NK-92 treated with Interleukin-12 subunit alpha and Interleukin-12 subunit beta, amount 100 ng/mL, for 24 hours (cell line): ENCODE measurements at places on chromosomes 6 and 20.

GRCh38 chr20:461254-462198 is 807 bp downstream of the TBC1D20 start:
- DNase-seq = peak; percentile 55

GRCh38 chr6:168655462-168656152 is 214.6 kb downstream of the SMOC2 start:
- DNase-seq = no peak

DNA sequence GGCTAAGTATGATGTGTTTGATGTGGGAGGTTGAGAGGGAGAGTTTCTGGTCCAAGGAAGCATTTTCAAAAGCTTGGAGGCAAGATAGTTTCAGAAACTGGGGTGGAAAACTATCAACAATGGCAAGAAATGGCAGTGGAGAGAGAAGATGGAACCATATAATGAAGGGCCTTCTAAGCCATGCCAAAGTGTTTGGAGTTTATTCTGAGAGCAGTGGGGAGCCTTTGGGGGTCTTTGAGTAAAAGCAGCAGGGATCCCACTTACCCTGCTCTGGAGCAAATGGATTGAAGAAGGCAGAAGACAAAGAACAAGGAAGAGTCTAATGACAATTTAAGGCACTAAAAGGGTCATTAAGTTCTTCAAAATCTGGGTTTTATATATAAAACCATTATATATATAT is 538.9 kb downstream of the UTRN start:
- DNase-seq = no peak

DNA sequence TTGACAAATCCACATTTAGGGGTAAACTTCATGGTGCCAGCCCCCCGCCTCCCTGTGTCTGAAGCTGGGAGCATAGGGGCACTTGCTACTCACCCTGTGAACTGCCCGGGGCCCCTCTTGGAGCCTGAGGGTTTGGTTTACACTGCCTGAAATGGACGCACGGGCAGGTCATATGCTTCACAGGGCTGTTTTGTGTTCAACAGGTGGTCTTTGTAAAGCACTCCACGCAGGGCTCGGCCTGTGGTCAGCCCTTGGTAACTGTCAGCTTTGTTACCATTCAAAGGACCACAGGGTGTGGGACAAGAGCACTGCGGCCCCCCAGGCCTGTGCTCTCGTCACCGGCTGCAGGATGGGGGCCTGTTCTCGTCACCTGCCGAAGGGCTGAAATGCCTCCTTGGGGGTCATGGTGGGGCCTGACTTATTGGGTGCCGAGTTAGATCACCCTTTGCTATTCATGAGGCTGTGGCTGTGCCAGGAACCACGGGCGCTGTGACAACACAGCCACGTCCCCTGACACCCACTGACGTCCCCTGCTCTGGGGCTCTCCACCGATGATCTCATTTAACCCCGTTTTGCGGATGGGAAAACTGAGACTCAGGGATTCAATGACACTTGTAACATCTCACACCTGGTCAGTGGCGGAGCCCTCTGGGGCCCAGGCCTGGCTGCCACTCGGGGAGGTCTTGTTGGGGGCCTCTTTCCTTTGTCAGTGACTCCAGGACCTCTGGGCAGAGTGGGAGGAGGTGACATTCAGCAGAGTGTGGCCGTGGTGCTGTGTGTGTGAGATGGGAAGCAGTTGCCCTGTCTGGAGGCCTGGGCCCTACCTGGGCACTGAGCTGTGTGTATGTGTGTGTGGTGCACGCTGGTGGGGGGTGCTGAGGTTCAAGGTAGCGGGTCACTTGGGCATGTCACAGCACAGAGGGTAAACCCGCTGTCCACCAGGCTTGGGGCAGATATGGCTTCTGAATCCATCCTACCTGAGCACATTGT is 24.9 kb downstream of the ZBP1 start:
- DNase-seq = no peak

- no peak for DNase-seq
These were observed 516 bp downstream of the LRRC1 start for GRCh38 chr6:53795340-53795701.

DNA sequence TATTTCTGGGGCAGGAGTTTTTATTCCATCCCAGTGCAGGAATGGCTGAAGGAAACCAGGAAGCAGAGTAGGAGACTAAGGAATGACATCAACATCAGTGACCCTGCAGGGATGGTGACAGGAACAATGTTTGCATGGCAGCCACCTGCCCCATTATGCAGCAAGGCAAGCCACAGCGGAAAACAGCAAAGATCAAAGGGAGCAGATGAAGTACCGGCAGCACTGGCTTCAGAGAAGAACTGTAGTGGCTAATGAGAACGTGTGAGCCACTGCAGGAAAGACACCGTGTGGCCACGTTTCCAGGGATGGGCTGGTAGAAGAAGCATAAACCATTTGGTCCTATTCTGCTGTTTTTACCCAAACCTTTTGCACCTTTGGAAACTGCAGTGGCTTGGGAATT is 52.9 kb upstream of the TAB2 start:
- DNase-seq = no peak

DNA sequence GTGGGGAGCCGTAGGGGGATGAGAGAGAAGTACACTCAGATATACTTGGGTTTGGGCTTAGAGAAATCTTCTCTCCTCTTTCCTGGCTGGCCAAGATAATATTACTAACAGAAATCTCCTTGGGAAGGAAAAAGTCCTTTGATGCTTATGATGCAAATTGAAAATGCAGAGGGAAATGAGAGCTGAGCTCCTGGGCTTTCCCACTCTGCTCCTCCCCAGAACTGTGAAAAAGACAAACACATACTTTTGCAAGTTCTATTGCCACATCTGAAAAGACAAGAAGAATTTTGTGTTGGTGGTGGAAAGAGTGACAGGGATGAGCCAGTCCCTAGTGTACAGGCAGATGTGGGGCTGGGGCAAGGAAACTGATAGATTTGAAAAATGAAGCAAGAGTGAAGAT is 185.9 kb downstream of the ANKRD60 start:
- DNase-seq = no peak

GRCh38 chr20:32325706-32326503 is 32.2 kb upstream of the ASXL1 start:
- DNase-seq = no peak

DNA sequence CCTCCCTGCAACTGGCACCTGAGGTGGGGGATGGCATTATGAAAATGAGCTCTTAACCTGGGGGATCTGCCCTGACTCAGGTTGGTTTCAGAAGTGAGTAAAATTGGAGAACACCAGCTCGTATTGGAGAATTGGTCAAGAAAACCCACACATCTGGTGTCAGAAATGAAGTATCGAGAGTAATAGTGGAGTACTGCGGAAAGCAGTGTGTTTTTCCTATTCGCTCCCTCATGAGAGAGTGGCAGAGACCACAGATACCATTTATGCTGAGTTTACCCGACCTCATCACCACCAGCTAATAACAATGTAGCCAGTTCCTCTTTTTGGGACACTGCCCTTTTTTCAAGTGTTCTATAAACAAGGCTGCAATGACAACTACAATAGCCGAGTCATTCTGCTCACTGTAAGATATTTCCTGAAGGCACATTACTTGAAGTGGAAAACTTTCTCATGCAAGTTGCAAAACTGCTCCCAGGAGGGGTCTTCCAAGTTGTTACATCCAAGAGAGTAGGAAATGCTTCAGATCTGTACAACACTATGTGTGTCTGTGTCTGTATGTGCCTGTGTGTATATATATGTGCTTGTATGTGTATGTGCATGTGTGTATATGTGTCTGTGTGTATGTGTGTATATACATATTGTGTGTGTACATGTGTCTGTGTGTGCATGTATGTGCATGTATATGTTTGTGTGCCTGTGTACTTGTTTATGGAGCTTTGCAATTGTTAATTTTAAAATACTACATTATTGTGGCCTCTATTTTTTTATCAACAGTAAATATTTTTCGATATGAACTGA is 106.0 kb upstream of the CST7 start:
- DNase-seq = no peak

DNA sequence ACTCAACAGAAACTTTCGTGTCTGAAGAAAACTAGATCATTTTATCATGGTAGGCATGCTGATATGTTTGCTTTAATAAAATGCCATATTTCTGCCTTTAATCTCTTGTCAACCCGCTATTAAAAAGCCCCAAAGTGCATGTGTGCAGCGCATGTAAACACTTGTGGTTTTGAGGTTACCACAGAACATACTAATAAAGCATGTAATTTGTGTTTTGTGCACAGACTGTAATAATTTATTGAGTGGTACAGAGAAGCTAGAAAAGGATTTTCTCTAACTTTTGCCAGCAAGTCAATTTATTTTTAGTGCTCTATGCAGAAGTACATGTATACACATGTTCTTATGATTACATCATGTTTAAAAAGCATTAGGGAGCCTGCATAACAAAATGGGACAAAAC is 349.9 kb upstream of the SLC35B3 start:
- DNase-seq = no peak

DNA sequence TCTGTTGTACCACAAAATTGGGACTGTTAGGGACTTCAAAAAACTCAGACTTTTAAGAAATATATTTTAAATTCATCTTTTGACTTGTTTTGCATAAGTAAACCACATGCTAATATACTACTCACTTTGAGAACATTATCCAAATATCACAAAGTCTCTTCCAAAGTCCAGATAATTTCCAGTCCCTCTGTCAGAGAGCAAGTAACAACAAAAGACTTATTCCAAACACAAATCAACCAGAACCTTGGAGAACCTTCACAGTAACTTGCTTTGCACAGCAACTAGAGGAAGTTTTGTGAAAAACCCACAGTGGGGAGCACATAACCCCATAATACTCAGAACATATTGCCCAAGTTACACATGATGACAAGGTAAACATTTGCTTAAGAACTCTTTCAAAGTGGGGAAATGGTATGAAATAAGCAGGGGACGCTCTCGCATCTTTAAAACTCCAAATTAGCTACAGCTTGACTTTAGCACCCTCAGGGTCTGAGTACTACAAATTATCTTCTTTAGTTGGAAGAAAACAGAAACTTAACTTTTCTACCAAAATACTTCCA is 37.8 kb downstream of the CENPW start:
- no peak for DNase-seq

- no peak for DNase-seq
These were observed 224.5 kb downstream of the NKAIN2 start for GRCh38 chr6:124028117-124028516.

- no peak for DNase-seq
These were observed 11.9 kb downstream of the CD40 start for GRCh38 chr20:46129955-46130481.

- no peak for DNase-seq
These were observed 104.0 kb upstream of the MAN1A1 start for GRCh38 chr6:119453242-119454200.

DNA sequence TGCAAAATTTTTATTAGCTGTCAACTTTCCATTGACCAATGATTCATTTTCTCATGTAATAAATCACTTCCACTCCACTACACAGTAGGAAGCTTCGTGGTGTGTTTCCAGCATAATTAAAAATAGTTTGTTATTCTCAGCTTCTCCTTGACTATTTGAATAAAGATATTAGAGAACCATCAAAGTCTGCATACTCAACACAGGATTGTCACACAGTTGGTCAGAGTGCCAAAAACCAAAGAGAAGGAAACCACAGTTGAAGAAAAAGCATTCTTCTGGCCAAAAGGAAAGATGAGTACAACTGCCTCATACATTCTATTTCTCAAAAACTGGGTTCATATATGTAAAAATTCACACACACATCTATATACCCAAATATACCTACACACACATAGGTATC is 455.1 kb upstream of the HSF2 start:
- DNase-seq = no peak

GRCh38 chr20:21767739-21768223 is 62.3 kb downstream of the PAX1 start:
- no peak for DNase-seq

DNA sequence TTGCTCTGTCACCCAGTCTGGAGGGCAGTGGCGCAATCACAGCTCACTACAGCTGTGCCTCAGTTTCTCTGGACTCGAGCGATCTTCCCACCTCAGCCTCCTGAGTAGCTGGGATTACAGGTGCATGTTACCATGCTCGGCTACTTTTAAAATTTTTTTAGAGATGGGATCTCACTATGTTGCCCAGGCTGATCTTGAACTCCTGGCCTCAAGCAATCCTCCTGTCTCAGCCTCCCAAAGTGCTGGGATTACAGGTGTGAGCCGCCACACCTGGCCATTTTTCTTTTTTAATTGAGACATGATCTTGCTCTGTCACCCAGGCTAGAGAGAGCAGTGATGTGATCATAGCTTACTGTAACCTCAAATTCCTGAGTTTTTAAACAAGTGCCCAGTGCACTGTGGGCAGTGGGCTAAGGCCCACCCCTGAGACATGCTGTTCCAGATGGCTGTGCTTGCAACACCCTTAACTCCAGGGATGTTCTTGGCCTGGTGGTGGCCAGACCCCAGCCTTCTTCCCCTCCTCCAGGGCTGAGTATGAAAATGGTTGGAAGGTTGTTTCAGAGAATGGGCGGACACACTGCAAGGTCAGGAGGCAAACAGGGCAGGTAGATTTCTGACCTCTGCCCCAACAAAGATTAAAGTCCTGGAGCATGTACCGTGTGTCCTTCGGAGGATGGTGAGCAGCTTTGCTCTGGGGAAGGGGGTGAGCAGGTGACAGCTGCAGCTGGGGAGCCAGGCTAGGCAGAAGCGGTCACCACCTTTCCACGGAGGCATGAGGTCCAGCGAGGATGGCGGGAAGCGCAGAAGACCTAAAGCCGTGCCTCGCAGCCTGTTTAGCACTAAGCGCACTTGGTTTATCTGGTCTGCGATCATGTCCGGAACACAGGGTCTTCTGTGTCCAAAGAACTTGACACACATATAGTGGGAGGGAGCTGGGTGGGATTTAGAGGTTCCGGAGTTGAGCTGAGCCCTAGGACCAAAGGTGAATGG is 1.4 kb upstream of the FAM83C start:
- DNase-seq = no peak

GRCh38 chr6:124490122-124490521 is 472.1 kb upstream of the RNF217 start:
- no peak for DNase-seq

DNA sequence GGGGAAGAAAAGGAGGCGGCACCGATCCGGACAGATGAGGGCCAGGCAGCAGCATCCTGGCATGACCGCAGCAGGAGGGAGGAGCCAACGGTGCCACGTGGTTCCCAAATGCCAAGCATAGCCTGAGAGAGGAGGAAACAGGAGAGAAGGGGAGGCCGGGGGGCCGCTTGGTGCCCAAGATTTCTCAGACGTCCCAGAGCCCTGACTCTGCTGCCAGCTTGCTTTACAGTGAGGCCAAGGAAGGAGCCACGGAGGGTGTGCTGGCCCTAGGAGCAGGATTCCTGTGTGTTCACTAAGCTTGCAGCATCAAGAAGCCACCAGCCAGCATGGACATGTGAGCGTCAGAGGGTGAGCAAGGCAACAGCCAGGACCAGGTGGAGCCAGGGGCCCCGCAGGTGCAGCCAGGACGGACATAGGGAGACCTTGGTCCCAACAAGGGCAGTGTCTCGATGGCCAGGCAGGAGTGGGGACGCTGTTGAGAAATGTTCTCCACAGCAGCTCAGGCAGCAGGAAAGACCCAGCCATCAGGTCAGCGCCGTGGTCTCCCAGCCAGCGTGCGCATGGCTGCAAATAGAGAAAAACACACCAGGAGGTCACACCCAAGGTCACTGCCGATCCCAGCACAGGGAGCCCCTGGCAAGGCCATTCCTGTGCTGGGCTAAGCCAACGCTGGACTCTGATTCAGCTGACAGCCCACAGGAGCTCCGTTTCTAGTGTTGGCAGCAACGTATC is 143.7 kb downstream of the DLL1 start:
- peak; percentile 61 for DNase-seq
